ENCODE measurements at places on chromosomes 3 and 15.

DNA sequence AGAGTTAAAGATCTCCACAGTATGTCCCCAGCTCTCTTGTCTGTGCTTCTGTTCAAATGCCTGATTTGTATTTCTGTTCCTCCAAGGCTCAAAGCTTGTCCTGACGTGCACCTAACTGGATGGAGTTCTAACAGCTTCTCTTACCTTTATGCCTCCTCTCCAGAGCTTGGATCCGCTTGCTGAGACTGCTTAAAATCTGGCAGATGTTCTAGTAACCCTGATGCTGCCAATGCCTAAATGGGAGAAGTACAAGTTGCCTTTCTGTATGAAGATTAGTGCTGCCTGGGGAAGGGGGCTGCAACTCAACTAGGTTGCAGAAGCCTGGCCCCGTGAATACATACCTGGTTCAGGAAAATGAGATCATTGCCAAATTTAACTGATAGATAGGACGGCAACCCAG is 354.5 kb upstream of the KCNMB2 start:
- DNase-seq = no peak

DNA sequence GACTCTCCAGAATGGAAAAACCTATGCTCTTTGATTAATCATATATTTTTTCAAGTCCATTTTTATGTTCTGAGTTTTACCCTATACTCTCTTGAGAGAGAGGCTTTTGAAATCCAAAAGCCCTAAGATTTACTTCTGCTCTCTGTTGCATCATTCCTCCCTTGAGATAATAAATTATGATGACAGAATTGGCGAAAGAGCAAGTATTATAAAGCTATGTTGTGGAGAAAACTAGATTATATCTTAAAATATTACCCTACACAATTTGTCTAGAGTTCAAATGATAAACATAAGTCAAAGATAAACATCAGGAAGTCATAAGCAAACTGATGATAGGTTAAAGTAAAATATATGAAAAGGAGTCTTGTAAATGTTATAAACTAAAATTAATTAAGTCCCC is 293.4 kb upstream of the MME start:
- no peak for DNase-seq

DNA sequence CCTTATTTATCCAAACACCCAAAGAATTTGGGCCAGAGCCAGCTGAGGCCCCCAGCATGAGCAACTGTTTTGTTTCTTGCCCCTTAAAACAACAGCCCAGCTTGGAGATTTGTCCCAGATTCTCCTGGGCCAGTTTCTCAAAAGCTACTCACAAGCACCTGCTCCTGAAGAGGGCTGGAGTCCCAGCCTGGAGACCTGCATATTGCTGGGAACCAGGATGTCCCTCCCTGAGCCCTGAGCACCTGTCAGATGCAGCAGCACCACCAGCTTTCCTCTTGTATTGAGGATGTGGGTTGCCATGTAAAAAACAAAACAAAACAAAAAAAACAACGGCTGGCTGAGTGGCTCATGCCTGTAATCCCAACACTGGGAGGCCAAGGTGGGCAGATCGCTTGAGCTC is 7.0 kb upstream of the RFT1 start:
- no peak for DNase-seq

GRCh38 chr15:44064706-44065105 is 130.4 kb downstream of the FRMD5 start:
- DNase-seq = no peak

DNA sequence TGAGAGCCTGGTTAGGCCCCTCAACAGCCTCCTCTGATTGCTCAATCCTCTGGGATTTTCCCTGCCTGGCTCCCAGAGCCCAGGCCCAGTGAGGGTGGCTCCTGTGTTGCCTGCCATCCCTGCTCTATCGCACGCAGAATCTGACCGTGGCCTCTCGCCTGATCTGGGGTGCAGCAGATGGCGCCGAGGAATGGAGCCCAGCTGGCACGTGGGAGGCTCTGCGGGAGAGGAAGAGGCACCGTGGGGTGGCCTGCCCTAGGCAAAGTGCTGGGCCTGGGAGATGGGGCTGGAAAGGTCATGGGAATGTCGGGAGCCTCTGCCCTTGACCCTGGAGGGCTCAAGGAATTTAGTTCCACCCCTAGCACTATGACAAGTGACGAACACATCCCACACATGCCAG is 10.3 kb downstream of the SV2B start:
- no peak for DNase-seq

DNA sequence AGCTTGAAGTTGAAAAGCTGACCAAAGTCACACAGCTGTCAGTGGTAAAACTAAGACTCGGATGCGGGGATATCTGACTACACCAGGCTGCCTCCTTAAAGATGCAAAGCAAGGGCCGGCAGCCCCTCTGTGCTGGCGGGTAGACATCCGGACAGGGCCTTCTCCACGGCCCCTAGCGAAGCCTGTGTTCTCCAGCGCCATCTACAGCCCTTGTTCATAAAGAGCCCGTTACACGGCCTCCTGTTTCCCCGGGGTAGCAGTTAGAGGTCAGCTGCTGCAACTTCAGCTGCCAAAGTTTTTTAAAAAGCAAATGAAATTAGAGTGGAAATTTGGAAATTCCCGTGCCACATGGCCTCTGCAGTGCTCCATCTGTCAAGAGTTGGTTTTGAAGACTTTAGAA is 383.0 kb downstream of the TBL1XR1 start:
- DNase-seq = peak; percentile 44

DNA sequence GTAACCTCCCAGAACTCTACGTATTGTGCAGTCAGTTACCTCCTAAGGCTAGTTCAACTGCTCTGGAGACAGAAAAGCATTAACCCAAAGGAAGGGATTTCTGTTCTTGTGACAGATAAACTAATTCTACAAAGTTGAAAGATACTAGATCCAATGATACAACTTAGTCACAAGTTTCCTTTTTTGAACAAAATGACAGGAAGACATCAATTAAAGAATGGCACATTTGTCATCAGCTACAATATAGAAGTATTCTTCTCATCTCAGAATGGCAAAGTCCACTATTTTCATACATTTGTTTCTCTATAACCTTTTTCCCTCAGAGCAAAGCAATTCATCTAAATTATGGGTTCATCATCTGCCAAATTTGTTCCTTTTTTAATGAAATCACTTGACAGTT is 43.7 kb downstream of the ISL2 start:
- DNase-seq = no peak

DNA sequence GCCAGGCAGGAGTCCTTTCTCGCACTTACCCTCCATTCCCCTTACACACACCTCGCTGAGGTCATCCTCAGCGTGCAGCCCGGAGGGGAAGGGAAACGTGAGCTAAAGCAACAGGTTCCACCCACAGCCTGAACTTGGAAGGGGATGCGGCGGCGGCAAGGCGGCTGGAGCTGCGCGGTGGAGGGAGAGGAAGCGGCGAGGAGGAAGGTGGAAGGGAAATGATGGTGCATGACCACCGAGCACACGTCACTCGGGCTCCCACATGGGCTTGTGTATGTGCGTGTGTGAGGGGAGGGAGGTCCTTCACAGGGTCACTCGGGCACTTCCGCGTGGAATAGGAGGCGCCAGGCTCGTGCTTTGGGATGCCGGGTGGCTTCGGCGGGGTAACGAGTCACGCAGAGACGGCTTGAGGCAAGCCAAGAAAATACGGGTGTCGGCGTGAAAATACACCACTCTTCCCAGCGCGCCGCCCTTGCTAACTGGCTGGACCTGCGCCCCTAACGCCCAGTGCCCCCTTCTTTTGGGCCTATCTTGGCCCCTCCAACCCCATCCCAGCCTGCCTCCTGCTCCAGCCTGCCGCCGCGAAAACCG is 225.5 kb upstream of the IL12A start:
- peak; percentile 91 for DNase-seq

DNA sequence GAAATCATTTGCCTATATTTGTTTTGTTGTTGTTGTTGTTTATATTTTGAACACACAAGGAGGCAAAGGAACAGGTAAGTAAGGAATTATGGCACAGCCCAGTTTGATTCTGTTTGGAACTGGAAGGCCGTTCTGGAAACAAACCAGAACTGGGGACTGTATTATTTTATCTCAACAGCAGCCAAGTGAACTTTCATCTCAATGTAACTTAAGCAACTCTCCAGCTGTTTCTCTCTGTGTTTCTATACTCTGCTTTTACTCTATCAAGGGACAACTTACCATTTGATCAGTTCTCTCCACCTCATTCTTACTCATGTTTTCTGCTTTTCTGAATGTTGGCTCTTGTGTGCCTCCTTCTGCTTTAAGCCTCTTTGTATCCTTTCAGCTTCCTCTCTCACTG is 16.0 kb upstream of the WDR49 start:
- DNase-seq = no peak

GRCh38 chr15:61479613-61480012 is 250.5 kb upstream of the RORA start:
- DNase-seq = no peak

GRCh38 chr3:104933972-104934371 is 432.7 kb upstream of the ALCAM start:
- DNase-seq = no peak

GRCh38 chr15:88736204-88736603 is 67.0 kb upstream of the ACAN start:
- DNase-seq = no peak

- no peak for DNase-seq
Observed at GRCh38 chr15:89863918-89864317, 29.9 kb downstream of the AP3S2 start.

DNA sequence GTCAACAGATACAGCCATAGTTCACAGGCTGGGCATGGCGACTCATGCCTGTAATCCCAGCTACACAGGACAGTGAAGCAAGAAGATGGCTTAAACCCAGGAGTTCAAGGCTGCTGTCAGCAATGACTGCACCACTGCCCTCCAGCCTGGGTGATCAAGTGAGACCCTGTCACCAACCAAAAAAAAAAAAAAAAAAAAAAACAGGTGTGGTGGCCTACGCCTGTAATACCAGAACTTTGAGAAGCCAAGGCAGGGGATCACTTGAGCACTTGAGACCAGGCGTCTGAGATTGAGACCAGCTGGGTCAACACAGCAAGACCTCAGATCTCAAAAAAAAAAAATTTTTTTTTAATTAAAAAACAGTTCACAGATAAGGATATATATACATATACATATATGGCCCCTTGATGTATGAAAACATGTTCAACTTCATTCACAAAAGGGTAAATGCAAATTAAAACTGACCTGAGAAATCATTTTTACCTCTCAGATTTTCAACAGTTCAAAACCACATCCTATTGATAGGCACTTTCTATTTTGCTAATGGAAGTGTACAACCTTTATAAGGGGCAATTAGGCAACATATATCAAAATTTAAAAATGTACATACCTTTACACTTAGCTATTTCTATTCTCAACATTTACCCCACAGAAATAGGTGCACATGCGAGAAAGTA is 51.1 kb downstream of the OSBPL10 start:
- no peak for DNase-seq

DNA sequence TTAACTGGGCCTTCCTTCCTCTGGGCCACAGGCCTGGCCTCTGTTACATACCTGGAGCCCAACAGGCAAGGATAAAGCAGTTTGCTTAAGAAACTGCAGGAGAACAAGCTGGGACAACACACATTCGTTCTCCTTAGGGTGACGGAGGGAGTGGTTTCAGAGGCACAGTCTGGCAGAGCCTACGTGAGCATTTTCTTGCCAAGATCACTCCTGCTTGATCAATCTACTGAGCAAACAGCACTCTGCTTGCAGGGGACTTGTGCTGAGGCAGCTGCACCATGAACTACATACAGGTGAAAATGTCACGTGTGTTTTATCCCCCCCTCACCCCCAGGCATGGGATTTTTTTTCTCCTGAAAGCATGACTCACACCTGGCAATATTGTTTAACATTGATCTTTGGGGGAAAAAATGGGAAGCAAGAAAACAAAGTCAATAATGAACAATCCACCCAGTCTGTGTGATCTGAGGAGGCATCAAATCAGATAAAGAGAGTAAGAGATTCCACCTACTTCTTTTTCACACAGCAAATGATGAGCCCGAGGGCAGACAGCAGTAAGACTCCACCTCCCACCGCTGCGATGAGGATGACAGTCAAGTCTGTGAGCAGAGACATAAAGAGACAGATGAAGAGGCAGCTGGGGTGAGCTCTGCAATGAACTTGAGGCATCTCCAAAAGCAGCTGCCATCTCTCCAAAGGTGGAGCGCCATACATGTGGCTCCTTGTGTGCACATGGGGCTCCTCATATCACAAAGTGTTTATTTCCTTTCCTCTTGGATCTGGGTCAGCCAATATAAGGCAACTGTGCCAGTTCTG is 57.4 kb downstream of the CDCP1 start:
- DNase-seq = no peak

DNA sequence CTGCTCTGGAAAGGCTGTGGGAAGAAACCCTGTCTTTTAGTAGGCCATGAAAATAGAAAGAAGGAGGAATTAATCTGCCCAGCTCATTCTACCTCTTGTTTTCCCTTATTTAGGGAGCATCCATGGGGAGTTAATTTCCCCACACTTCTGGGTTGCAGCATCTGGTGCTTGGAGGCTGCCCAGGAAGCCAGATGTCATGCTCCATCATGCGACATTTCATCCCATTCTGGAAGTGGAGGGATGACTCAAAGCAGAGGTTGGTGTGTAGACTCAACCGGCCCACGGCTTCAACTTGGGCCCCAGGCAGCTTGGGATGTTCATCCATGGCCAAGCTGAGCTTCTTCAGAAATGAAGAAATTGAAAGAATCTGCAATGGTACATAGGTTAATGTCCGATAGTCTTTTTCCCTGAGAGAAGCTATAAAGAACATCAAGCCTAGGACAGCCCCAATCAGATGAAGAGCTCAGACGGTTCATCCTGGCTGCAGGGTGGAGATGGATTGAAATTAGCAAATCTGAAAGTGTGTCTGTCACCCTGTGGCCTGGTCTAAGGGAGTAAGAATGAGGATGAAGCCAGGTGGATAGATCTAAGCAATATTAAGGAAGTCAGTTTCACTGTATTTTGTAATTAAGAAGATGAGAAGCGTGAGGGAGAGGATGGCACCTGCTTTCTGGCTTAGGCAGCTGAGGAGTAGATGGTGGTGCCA is 24.5 kb upstream of the PROK2 start:
- no peak for DNase-seq

- DNase-seq = no peak
Observed at GRCh38 chr3:66253790-66254620, 33.2 kb downstream of the SLC25A26 start.

DNA sequence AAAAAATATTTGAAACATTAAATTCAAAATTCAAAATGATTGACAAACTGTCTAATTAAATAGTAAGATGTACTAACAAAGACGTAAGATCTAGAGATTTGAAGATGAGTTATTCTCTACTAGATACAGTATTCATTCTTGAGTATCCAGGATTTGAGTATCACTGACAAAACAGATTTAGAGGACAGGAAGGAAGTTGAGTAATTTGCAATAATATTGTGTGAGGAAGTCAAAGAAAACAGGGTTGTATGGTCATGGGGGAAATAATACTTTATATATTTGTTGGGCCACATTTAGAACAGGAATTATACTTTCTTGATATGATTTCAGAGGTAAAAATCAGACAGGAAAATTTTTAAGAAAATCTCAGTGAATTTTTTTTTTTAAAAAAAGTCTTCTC is 393.1 kb upstream of the CDIN1 start:
- no peak for DNase-seq

All from trophoblast cell (in vitro differentiated cells and primary cell).